ENCODE measurements at places on chromosomes 13 and 19.

GRCh38 chr19:33177417-33177979, 16.6 kb upstream of the LRP3 start:
- DNase-seq = peak; percentile 92

DNA sequence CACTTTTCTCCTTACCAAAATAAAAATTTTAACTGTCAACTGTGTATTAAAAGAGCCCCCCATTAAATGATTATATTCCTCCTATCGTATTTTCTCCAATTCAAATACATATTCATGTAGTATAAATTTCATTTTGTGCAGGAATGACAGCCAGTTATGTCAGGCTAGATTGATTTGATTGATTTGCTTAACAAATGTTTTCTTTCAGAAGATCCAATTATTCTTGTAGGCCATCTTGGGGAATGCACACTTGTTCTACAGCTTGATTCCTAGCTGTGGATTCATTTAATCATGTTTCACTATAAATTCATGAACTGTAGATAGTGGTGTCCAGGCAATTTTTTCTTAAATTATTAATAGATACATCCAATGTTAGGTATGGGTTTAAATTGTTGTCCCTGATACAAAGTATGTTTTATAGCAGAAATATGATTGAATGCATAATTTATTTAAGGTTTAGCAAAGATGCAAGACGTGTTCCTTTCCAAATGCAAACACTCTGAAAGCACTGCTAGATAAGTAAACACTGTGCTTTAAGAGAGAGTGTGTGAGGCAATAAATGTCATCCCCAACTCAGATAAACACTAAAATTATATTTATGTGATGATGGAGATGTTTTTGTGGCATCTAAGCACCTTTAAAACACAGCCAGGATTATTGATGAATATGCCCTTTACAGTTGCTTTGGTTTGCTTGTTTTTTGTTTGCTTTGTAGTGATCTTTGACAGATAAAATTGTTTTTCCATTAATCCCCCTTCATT, 531.1 kb downstream of the DCT start:
- no peak for DNase-seq

- no peak for DNase-seq
These were observed 20.2 kb downstream of the C19orf44 start for GRCh38 chr19:16516381-16516780.

DNA sequence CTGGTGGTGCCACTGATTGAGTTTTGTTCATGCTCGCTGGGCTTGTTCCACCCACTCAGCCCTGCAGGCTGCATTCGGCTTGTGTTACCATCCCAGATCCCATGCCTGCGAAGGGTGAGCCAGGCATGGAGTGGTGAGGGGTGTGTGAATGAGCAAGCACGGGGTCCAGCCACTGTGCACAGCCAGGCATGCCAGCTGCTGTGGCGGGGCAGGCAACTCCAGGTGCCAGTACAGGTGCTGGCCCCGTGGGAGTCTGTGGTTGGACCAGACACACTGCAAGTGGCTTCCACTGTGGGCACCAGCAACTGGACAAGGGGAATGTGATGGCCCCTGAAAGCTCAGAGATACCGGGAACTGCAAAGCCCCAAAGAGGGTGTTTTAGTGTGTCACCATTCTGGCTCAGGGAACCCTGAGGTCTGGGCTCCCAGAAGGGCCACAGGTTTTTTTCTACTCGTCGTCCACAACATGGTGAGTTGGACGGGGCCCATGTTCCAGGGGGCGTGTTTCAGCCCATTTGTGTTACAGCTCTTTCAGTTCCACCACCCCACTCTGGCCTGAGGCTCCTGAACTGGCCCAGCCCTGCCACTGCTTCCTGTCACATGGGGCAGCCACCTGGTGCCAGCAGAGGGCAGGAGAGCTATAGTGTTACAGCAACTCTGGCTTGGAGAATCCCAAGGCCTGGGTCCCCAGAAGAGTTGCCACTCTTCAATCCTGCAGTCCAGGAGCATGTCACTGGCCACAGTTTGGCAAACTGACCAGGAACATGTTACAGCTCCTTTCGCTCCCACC, 217.0 kb upstream of the OBI1 start:
- no peak for DNase-seq

GRCh38 chr13:111911121-111911720, 155.7 kb upstream of the SOX1 start:
- DNase-seq = no peak

GRCh38 chr13:52001120-52001731, 10.0 kb downstream of the ATP7B start:
- DNase-seq = peak; percentile 15

GRCh38 chr13:80036845-80037504, 304.0 kb downstream of the SPRY2 start:
- DNase-seq = no peak

DNA sequence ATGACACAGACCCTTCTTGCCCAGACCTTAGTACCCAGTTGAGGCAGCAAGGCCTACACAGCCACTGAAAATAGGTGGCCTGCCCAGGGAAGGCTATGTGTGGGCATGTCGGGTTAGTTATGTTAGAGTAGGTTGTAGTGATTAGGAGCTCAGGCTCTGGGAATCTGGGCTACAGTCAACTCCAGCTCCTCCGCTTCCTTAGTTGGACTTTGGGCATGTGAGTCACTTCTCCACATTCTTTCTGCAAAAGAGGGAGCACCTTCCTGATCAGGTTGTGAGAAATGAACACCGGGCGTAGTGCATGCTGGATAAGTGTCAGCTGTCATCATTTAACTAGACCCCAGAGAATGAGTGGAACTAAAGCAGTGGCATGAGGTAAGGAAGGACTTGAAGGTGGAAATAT, 64.8 kb downstream of the ARHGAP35 start:
- DNase-seq = no peak

- DNase-seq = no peak
These were observed 469 bp downstream of the ABHD17A start for GRCh38 chr19:1884719-1885334.

DNA sequence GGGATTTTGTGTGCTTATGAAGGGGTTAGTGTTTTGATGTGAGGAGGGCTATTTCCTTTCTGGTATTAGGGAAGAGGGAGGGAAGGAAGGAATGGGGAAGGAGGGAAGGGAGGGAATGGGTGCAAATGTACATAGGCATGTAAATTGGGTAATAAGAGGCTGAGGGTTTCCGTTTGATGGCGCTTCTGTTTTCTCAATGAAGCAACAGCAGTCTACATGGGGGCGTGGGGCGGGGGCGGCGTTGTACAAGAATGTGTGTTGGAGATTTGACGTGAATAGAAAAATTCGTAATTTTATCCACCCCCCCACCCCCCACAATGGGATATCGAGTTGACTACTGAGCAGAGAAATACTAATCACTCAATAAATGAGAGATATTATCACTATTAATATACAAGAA, 52.5 kb downstream of the PDS5B start:
- no peak for DNase-seq

DNA sequence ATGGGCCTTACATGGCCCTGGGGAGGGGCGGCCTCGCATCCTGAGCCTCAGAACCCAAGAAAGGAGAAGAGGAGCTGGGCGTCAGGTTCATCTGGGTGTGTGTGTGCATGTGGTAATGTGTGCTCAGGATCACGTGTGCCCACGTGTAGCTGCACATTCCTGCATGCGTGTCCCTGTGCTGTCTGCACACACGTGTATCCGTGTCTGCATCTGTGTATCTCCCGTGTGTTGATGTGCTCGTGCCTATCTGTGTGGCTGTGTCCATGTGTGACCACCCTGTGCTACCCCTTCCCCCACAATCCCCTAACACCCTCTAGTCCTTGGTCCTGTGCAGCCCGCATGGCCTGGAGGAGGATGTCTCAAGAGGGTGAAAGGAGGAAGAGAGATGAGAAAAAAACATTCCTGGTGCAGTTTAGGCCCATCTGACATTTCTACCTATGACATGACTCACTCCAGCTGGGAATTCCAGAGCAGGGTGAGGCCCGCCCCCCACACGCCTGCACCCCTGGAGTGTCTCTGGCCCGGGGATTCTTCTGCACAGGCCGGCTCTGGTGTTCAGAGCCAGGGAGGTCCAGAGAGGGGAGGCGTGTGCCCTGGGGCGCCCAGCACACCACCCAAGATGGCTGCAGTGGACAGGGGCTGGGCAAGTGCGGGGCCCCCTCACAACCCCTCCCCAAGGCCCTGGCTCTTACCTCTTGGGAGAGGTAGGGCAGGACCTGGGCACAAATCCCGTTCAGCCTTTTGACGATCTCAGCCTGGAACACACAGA, 7.1 kb downstream of the TLE5 start:
- DNase-seq = no peak

DNA sequence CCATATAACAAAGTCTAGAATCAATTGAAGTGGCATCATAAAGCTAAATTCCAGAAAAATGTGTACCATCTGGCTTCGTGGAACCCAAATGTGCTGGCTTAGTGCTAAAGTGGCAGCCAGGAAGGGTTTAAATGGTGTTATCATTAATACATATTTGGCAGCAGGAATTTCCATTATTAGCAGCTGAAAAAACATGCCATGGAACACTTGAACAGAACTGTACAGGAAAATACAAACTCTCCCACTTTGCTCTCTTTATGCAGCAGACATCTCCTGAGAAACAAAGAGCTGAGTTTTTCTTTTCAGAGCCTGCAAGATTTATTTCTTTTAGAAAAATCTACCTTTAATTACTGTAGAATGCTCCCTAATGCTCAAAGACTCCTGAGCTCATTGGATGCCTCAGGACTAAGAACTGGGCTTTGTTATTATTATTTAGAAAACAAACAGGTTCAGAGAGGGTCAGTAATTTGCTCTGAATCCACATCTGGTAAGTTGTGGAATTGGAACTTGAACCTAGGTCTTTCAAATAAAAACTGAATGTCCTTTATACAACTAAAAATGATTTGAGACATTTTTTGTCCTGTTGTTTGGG, 179.0 kb downstream of the LACC1 start:
- no peak for DNase-seq

DNA sequence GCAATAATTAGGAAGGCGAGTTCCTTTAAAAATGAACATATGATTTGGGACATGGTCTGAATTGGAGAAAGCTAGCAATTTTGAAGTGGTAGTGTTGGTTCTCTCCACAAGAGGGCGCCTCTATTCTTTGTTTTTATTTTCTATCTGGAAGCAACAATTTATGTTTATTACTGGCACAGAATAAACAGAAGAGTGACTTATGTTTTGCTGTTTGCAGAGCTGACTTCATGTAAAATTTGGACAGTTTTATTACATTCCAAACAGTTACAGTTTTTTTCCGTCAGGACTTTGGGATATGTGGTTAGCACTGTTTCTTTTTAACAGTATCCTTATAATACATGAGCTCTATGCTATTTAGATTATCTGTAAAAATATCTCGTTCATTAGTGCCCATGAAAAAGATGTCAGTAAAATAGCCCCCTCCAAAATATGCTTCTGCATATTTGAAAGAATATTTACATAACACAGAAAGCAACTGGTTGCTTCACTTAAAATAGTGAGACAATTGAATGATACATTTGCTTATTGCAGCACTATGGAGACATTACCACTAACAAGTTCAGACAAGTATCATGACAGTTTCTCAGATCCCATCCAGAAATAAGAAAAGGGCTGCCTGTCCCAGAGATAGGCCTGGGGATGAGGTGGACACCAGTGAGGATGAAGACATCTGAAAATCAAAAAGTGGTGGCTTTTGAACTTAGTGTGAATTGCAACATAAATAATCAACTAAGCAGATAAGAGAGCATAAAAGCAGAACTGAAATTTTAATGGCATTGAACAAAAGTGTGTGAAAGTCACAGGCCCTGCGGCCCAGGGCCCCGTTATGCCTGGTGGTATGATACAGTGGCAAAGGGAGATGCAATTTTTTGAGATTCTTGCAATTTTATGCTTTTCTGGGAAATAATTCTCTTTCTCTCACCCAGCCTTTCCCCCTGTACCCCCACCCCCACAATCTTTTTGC, 32.3 kb upstream of the FGF9 start:
- peak; percentile 43 for DNase-seq

DNA sequence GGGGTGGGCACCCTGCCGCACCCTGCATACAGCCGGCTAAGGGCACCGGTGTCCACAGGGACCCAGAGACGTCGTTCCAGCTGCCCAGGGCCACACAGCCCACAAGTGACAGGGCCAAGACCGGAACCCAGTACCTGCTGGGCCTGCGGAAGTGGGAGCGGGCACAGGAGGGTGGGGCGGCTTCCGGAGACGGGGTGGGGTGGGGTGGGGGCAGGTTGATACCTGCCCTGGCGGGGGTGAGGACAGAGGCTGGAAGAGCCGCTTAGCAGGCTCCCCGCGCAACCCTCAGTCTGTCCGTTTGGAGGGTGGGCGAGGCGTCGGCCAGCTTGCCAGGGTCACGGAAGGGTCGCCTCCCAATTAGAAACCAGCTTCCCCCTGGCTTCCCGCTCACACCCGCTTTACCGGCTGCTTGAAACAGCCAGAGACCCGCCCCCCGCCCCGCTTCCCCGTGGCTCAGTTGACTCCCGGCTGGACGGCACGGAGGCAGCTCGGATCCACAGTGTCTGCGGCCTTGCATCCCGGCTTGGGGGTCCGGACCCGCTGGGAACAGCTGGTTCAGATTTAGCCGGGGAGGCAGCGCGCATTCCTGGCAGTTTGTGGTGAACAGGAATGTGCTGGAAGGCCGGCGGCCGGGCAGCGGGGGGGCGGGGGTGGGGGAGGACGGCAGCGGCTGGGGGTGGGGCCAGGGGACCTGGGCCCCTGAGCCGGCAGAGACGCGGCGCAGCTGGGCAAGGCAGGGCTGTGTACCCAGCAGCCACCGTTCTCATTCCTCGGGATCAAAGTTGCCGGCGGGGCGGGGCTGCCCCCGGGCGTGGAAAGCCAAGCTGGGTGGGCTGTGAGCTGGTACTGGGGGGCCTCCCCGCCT, 1.9 kb downstream of the CNN2 start:
- peak; percentile 46 for DNase-seq

DNA sequence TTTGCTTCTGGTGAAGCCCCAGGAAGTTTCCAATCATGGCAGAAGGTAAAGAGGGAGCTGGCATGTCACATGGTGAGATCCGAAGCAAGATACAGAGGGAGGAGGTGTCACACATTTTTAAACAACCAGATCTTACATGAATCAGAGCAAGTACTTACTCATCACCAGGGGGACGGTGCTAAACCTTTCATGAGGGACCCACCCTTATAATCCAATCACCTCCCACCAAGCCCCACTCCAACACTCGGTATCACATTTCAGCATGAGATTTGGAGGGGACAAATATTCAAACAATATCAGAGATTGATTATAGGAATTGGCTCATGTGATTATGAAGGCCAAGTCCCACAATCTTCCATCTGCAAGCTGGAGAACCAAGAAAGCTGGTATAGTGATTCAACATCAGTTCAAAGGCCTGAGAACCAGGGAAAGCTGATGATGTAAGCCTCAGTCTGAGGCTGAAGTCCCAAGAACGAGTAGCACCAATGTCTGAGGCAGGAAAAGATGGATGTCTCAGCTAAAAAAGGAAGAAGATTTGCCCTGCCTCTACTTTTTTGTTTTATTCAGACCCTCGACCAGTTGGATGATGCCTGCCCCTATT, 58.6 kb upstream of the WDFY2 start:
- no peak for DNase-seq

- peak; percentile 72 for DNase-seq
These were observed 13.2 kb upstream of the CREB3L3 start for GRCh38 chr19:4140237-4140711.

- no peak for DNase-seq
These were observed 14.0 kb downstream of the GP6 start for GRCh38 chr19:55024111-55024510.

GRCh38 chr19:16018801-16019551, 57.3 kb upstream of the TPM4 start:
- DNase-seq = no peak

Measured in NCI-H345 (cell line).